KBM-7 (cell line): ENCODE measurements at places on chromosomes 12 and 14.
A peak's percentile ranks its signal among the peaks of the same experiment; 100 is the strongest.

- DNase-seq: no peak
Measured at GRCh38 chr12:9880532-9881078, 684 bp upstream of the KLRF2 start.

- no peak for DNase-seq
Measured at GRCh38 chr12:120684523-120684932, 2.4 kb upstream of the MLEC start.

- DNase-seq: peak; percentile 83
Measured at GRCh38 chr14:72699852-72700257, 194.0 kb downstream of the DPF3 start.

GRCh38 chr14:99181804-99182520 lies 90.0 kb downstream of the BCL11B start:
- DNase-seq: no peak

DNA sequence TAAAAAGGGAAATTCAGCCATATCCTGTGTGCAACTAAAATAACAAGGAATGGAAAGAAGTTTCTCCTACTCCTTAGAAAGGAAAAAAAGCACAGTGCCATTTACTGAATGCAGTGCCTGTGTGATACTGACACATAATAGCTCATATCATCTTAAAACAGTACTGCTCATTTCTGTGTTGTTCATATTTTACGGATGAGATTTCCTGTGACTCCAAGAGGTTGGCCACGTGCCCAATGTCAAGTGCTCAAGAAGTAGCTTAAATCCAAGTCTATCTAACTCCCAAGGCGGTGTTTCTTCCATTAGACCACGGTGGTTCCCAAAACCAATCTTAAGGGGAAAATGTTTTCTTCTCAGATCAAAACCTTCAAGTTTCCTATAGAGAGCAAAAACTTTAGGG lies 20.0 kb downstream of the MAP3K9 start:
- DNase-seq: no peak

DNA sequence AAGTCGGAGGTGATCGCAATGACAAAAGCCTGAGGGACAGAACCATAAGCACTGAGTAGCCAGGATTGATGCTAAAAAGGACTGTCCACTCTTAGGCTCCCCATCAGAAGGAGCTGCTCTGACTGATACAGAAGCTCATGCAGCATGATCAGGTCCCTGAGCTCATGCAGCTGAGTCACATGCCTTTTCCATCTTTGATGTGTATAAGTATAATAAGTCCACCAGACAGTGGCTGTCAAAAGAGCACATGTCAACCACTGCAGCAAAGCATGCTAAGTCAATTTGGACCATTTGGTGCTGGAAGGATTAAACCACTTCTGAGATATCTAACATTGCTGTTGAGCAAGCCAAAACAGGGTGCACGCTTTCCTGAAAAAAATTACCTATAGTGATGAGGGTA lies 144.1 kb downstream of the NTF3 start:
- DNase-seq: no peak

DNA sequence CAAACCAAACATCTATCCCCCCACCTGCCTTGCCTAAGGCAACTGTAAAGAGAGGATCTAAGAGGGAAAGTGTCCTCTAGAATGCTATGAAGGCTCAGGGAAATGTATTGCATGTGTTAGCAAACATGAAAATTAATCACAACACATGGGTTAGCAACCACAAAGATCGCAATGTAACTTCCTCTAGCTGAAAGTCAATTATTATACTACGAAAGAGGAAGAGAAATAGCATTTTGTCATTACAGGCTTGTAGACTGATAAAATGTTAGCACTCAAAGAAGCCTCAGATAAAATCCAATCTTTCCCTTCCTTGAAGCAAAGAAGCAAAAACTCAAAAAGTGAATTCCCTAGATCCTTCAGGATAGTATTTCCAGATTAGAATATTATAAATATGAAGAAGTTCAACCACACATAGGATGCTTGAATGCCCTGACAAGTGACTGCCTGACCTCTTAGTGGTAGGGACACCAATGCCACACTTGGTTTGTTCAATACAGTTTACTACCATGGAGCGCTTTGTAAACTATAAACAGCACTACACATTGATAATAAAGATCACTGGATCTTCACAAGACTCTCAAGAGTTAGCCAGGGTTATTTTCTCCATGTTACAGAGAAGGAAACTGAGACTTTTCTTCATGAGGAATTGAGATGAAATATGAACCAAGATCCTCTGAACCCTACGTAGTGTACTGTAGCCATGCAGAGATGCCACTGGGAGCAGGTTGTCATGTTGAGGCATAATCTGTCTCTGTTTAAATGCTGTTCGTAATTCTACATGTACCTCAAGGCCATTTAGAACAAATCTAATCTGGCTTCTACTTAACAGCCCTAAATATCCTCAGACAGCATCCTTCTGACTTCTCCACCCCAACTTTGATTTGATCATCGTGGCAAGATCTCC lies 100.7 kb downstream of the ITPR2 start:
- DNase-seq: peak; percentile 82

GRCh38 chr12:31817120-31817519 lies 88.3 kb upstream of the AMN1 start:
- no peak for DNase-seq

DNA sequence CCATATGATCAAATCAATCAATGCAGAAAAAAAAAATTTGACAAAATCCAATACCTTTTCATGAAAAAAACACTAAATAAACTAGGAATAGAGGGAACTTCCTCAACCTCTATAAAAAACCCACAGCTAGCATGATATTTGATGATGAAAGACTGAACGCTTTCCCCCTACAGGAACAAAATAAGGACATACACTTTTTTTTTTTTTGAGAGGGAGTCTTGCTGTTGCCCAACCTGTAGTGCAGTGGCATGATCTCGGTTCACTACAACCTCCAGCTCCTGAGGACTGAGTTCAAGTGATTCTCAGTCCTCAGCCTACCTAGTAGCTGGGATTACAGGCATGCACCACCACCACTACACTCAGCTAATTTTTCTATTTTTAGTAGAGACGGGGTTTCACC lies 17.9 kb upstream of the CAMKK2 start:
- peak; percentile 46 for DNase-seq

DNA sequence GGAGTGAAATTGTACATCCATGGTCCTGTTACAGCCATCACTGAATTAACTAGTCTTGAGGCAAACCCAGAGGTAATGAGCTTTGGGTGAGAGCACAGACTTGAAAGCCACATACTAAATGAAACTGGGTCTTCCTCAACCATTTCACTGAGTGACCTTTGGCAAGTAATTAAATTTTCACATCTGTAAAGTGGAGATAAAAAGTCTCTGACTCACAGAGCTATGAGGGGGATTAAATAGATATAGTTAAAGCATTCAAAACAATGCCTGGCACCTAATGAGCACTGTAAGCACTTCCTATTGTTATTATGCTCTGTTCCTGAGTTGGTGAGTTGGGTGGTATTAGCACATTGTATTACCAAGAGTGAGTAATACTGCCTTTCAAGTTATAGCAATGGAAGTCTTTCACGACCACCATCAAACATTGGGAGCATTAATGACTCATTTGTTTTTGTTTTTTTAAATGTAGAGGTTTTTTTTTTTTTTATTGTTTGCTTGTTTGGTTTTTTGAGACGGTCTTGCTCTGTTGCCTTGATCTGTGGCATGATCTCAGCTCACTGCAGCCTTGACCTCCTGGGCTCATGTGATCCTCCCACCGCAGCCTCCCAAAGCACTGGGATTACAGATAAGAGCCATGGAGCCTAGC lies 12.5 kb upstream of the STRN3 start:
- DNase-seq: no peak

- DNase-seq: no peak
Measured at GRCh38 chr14:78172428-78172827, 2.3 kb downstream of the NRXN3 start.

- no peak for DNase-seq
Measured at GRCh38 chr12:68428724-68429501, 96.8 kb upstream of the MDM1 start.

DNA sequence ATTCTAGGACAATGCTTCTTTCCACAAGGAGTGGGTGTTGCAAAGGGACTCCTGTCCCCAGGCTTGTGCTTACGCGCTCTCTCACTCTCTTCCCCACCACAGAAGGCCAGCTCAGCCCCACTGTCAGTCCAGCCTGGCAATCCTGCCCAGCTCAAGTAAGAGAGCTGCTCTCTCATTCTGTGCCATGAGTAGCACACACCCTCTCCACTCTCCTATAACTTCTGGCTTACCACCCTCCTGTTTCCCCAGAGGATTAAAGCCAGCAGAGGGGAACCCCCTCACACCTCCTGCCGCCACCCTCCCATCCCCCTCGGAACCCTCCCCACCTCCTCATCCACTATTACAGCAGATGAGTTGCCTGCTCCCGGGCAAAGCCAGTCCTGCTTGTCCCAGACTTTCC lies 17.1 kb downstream of the NCKAP5L start:
- DNase-seq: no peak

GRCh38 chr12:109191621-109192250 lies 75.3 kb downstream of the ACACB start:
- DNase-seq: no peak

DNA sequence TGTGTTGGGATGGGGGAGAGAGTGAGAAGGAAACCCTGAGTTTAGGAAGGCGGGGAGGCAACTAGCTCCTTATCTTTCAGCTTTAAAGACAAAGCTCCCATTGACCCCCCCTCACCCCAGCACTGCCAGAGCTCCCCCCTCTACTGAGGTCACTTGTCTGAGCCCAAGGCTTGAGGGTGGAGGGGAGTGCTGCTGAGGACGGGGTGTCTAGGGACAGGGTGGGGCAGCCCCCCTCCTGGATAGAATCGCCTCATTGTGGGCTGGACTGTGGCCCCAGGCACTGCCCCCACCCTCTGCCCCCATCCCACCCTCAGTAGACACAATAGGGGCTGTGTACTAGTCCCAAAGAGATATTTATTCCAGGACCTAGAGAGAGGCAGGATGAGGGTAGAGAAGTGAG lies 3.0 kb downstream of the ERBB3 start:
- no peak for DNase-seq

- no peak for DNase-seq
Measured at GRCh38 chr12:31578632-31579031, 12.3 kb downstream of the DENND5B start.

- no peak for DNase-seq
Measured at GRCh38 chr14:95922080-95922479, 45.4 kb downstream of the TUNAR start.

DNA sequence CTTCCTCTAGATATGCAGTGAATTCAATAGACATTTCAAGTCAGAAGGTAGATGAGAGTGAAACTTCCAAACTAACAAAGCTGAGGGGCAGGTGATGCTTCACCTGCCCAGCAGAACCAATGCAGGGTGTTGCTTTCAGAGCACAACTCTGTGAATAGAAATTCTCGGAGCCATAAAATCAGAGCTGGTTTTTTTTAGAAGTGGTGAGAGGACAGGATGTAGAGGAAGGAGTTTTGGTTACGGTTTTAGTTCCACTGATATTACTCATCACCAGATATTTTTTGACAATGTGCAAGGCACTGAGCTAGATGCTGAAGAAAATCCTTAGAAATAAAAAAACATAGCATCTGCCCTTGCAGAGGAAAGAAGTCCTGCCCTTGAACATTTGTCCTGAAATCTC lies 62.2 kb downstream of the BMP4 start:
- DNase-seq: no peak

DNA sequence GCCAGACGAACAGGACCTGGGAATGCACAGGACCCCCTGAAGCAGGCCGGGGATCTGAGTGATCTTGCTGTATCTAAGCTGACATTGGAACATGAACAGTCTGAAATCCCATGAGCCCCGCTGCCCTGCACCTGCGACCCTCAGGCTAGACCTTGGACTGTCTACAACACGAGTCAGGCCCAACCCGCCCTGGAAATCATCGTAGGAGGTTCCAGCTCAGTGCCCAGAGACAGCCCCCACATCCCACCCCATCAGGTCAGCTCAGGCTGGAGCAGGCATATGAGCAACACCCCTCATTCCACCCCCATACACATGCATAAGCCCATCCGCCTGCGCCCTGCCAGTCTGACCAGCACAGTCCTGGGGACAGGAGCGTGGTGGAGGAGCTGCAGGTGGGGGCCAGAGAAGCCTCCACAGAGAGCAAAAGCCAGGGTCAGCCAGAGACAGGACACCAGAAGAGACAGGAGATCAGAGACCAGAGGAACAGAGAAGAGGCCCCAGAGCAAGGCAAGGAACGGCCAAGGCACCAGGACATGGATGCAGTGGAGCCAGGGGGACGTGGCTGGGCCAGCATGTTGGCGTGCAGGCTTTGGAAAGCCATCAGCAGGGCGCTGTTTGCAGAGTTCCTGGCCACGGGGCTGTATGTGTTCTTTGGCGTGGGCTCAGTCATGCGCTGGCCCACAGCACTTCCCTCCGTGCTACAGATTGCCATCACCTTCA lies at the start of gene AQP6:
Gene AQP6, plus strand, starts transcription at position 307 of the 720 bp plus-strand sequence. Its CDS starts 227 bp downstream, at position 534.
- no peak for DNase-seq

- DNase-seq: no peak
Measured at GRCh38 chr12:118436002-118436730, 59.8 kb downstream of the SUDS3 start.

GRCh38 chr12:41795051-41795600 lies 349.5 kb downstream of the GXYLT1 start:
- no peak for DNase-seq

- DNase-seq: no peak
Measured at GRCh38 chr14:45212231-45212630, 40.8 kb downstream of the MIS18BP1 start.

- DNase-seq: peak; percentile 35
Measured at GRCh38 chr12:96070670-96071279, 35.4 kb upstream of the LTA4H start.

- DNase-seq: no peak
Measured at GRCh38 chr12:96256672-96257361, 62.6 kb downstream of the ELK3 start.

DNA sequence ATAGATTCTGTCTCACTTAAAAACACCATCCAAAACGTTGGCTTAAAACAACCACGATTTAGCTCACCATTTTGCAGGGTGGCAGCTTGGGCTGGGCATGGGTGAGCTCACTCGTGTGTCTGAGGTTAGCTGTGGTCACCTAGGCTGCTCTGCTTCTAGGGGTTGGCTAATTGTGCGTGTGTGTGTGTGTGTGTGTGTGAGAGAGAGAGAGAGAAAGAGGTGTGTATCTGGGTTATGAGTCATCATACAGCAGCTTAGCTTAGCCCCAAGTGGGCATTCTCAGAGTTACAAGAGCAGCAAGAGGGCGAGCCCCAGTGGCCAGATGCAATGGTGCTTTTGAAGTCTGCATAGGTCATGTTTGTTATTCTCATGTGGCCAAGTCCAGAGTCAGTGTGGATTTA lies 6.0 kb downstream of the FBXW8 start:
- DNase-seq: peak; percentile 64

DNA sequence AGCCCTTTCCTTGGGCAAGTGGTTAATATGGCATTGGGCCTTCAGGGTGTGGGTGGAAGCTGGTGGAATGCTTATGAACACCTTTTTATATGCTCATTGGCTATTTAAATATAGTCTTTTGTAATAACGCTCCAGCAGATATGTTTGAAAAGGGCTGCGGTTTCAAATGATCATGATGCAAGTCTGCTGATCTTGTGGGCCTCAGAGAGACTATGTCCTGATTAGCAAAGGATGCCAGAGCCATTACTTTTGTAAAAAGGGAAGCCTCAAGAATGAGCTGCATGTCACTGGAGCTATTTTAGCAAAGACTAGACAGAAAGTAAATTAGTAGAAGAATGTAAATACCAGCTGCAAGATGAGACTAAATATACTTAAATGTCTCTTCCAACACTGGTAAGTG lies 200.5 kb downstream of the GXYLT1 start:
- no peak for DNase-seq

- DNase-seq: no peak
Measured at GRCh38 chr12:4820971-4821370, 88.7 kb upstream of the KCNA1 start.
